ENCODE measurements at places on chromosomes 12 and 14. TPM values are rescaled to one million over a fixed set of nuclear protein-coding genes. Genes with fewer than 3 reads are reported as not detected.

DNA sequence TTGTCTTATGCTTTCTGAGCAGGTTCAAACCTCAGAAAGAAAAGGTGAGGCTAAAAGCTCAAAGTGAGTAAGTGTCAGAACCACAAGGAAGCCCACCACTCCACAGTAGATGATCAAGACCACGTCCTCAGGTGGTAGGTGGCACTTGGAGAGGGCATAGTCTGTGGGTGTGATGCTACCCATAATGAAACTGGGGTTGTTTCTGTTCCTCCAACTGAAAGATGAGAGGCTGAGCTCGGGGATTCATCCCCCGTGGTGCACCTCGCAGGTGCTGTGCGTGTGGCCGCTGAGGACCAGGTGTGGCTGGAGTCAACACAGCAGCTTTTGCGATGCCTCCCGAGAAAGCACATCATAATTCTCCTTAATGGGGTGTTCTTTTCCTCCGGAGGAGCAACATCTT lies 285.7 kb downstream of the TTC8 start:
- H3K36me3 ChIP-seq: no peaks in the 10 kb centered on the region
- no peak overlapping the region for H3K4me3 ChIP-seq
- no peaks in the 10 kb centered on the region for H3K4me1 ChIP-seq
- no peak overlapping the region for H3K27ac ChIP-seq
- DNase-seq: no peak

DNA sequence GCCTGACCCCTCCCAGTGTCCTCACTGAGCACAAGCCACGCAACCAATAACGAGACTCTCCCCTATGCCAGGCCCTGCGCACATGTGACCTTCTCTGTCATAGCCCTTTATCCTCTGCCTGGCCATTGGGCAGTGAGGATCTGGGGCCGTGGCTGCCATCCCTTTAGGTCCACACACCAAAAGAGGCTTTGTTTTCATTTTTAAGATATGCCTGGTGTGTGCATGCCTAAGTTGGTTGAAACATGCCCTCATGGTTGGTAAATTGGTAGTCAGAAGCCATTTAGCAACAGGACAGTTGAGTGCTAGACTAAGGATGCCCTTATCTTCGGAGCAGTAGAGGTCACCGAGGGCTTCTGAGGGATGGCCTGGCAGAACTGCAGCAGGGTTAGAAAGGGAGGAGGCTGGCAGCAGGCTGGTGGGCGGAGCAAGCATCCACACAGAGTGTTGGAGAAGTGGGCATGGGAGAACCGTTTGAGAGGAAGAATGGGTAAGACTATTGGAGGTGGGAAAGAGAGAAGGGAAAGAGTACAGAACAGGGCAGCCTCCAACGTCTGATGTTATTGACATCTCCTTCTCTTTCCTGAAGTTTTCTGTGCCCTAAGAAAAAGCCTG lies 75.1 kb downstream of the SLC24A4 start:
- DNase-seq: no peak
- no peak overlapping the region for H3K27ac ChIP-seq
- H3K36me3 ChIP-seq: no peaks in the 10 kb centered on the region

DNA sequence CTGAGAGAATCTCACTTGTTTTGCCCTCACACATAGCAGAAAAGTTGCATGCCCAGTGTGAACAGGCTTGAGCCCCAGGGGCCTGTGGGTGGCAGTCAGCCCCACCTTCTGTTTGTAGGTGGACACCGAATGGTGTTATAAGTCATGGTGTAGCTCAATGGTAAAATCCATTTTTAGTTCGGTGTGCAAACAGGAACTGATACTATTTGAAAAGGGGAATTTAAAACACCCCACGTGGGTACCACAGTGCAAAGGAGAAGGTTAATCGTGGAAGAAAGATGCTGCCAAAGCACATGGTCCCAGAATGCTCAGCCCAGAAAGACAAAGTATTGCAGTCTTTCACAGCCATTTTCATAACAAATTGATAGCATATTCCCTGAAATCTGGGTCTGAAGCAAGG lies 71.8 kb upstream of the GZMB start:
- no peak overlapping the region for H3K4me3 ChIP-seq
- DNase-seq: no peak
- H3K36me3 ChIP-seq: no peaks in the 10 kb centered on the region
- H3K27me3 ChIP-seq: no peaks in the 10 kb centered on the region
- no peaks in the 10 kb centered on the region for H3K4me1 ChIP-seq

DNA sequence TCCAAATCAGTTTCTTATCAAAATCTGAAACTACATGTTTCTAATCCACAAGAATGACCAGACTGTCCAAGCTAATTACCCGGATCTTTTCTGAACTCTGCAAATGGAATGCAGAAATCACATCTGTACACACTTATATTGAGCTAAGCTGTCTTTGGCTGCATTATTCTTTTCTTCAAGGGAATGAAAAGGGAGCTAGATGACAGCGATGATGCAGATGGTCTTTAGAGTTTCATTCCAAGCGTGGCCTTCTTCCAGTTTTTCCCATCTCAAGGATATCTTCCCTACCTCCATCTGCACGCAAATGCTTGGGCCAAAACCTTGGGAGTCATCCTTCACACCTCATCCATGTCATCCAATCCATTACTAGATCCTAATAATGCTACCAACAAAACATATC lies 12.6 kb downstream of the KCNH5 start:
- no peaks in the 10 kb centered on the region for H3K4me1 ChIP-seq
- H3K27ac ChIP-seq: no peak overlapping the region
- H3K36me3 ChIP-seq: no peaks in the 10 kb centered on the region
- H3K4me3 ChIP-seq: no peak overlapping the region
- no peaks in the 10 kb centered on the region for H3K27me3 ChIP-seq
- DNase-seq: no peak

GRCh38 chr12:49907352-49907751 lies 3.7 kb upstream of the FAIM2 start:
- DNase-seq: no peak
- H3K4me3 ChIP-seq: no peak overlapping the region
- no peaks in the 10 kb centered on the region for H3K27me3 ChIP-seq
- H3K27ac ChIP-seq: no peak overlapping the region
- peaks cover 17% of the 10 kb centered on the region for H3K4me1 ChIP-seq

DNA sequence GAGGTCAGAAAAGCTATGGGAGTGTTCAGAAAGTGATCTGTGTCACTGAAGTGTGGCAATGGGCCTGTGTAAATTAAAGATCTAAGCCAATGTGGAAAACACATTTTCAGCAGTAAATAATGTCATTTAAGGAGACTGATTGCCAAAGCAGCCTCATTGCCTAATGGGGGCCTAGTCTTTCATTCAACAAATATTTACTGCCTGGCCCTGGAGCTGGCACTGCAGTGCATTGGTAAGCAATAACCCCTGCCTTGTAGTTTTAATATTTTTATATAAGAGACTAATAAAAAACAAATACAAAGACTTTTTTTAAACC lies 326.6 kb downstream of the BTG1 start:
- no peaks in the 10 kb centered on the region for H3K36me3 ChIP-seq
- no peak for DNase-seq

DNA sequence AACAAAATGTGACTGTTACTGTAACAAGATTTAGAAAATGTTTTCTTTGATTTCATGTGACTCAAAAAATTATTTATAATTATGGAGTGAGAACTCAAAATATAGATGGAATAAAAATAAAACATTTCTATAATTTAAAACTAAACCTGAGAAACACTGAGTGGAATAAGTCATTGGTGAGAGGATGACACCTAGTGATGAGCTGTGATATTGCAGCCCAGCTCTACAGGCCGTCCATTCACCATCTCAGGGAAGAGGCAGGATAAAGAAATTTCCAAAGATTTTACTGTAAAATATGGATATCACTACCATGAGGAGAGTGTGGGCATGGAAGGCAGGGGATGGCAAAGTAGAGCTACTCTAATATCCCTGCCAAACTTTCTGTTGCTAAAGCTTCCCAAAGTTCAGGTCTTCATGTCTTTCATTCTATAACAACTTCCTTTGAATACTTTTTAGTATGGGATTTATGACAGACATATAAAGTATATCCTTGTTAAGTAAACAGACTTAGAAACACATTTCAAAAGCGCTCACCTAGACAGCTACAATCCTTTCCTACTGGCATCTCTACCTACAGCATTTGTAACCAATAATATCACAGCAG lies 308.0 kb downstream of the ITPR2 start:
- no peak overlapping the region for H3K4me3 ChIP-seq
- no peaks in the 10 kb centered on the region for H3K27me3 ChIP-seq
- DNase-seq: no peak
- no peaks in the 10 kb centered on the region for H3K4me1 ChIP-seq
- H3K36me3 ChIP-seq: no peaks in the 10 kb centered on the region

- no peaks in the 10 kb centered on the region for H3K36me3 ChIP-seq
- H3K27ac ChIP-seq: no peak overlapping the region
- DNase-seq: no peak
- H3K27me3 ChIP-seq: no peaks in the 10 kb centered on the region
- no peak overlapping the region for H3K4me3 ChIP-seq
- no peaks in the 10 kb centered on the region for H3K4me1 ChIP-seq
Measured at GRCh38 chr14:69214393-69214792, 23.1 kb downstream of the EXD2 start.

DNA sequence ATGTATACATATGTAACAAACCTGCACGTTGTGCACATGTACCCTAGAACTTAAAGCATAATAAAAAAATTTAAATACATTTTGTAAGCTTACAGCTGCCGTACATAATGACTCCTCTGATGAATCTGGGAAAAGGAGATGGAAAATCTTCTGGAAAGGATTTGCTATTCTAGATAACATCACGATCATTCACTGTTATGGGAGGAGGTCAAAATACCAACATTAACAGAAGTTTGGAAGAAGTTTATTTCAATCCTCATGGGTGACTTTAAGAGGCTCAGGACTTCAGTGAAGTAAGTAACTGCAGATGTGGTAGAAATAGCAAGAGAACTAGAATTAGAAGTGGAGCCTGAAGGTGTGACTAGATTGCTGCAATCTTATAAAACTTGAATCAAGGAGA lies 172.2 kb downstream of the SLC16A7 start:
- H3K27me3 ChIP-seq: no peaks in the 10 kb centered on the region
- no peaks in the 10 kb centered on the region for H3K36me3 ChIP-seq
- no peaks in the 10 kb centered on the region for H3K4me1 ChIP-seq
- no peak overlapping the region for H3K27ac ChIP-seq
- DNase-seq: no peak

DNA sequence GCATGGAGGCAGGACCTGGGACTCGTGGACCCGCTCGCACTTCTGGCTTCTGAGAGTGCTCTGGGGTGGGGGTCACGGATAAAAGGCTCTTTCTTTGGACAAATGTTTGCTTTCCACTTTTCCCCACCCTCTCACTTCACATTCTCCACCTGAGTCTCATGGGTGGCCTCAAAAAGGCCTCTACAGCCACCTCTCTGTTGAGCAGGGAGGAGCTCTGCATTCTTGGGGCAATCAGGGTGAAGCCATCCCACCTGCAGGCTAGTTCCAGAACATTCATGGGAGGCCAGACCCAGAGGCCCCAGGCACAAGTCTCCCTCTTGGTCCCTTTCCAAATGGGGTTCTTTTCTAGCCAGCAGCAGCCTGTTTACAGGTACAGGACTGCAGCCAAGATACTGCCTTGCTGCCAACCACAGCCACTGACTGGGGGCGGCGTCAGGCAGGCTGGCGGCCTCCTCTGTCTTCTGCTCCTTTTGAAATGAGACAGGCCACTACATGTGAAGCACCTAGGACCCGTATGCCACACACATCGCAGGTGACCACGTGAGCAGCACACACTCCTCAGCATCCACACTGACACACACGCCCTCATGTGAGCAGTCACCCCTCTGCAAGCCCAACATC lies 18.2 kb upstream of the CEBPE start:
- H3K36me3 ChIP-seq: peaks cover 69% of the 10 kb centered on the region
- H3K27ac ChIP-seq: peak overlapping the region; percentile 71
- no peak for DNase-seq
- no peaks in the 10 kb centered on the region for H3K27me3 ChIP-seq
- H3K4me3 ChIP-seq: no peak overlapping the region

DNA sequence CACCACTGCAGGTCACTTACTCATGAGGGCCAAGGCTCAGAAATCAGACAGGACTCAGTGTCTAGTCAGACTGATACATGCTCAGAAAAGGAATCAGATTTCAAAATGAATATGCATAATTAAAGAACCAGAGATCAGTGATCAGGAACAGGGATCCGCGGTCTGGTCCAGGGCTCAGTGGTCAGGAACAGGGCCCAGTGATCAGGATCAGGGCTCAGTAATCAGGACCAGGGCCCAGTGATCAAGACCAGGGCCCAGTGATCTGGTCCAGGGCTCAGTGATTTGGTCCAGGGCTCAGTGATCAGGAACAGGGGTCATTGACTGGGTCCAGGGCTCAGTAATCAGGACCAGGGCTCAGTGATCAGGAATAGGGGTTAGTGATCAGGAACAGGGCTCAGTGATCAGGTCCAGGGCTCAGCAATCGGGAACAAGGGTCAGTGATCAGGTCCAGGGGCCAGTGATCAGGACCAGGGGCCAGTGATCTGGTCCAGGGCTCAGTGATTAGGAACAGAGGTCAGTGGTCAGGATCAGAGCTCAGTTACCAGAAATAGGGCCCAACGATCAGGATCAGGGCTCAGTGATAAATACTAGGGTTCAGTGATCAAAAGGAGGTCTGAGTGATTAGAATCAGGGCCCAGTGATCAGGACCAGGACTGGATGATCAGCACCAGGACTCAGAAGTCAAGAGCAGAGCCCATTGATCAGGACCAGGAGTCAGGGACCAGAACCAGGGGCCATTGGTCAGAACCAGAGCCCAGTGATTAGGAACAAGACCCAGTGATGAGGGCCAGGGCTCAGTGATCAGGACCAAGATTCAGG lies 175.3 kb downstream of the TMEM121 start:
- no peaks in the 10 kb centered on the region for H3K36me3 ChIP-seq
- H3K4me1 ChIP-seq: no peaks in the 10 kb centered on the region
- H3K27me3 ChIP-seq: no peaks in the 10 kb centered on the region

DNA sequence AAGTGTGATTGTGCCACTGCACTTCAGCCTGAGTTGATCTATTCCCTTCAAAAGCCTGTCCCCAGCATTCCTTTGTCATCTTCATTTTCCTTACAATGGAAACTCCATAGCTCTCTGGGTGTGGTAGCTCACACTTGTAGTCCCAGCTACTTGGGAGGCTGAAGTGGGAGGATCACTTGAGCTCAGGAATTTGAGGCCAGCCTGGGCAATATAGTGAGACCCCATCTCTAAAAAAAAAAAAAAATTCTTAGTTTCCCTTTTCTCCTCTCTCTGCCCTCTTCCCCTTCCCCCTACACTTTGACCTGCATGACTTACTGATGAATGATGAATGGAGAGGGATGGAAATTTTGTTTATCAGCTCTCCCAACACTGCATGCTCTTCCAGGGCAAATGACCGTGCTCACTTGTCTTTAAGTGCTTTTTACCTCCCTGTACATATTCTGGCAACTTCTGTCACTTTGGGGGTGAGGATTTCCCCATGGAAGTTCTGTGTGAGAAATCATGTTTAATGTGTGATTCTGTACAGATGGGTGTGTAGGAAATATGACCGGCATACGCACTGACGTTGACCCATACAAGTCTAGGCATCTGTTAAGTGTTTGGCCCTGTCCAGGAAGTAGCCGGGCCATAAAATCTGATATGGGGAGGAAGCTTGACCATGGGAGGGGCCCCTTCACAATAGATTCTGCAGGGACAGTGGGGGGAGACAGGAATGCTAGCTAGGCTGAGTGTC lies 65.4 kb downstream of the ZFP36L1 start:
- no peak overlapping the region for H3K4me3 ChIP-seq
- no peaks in the 10 kb centered on the region for H3K36me3 ChIP-seq
- no peaks in the 10 kb centered on the region for H3K27me3 ChIP-seq
- DNase-seq: no peak
- peaks cover 7% of the 10 kb centered on the region for H3K4me1 ChIP-seq

Gene KICS2
- 6.2 TPM for total RNA-seq

Gene FGF23
- not detected for total RNA-seq

Gene DEGS2
- 116 TPM for total RNA-seq

Gene SLCO1B3
- total RNA-seq: not detected

Gene SELPLG
- 7.6 TPM for total RNA-seq

Gene SDR9C7
- 42.1 TPM for total RNA-seq

Gene PPP1R36
- 1.3 TPM for total RNA-seq

Gene OR4K17
- total RNA-seq: not detected

Gene LRRK2
- total RNA-seq: 14.5 TPM
